ENCODE measurements at places on chromosomes 7 and 10.

DNA sequence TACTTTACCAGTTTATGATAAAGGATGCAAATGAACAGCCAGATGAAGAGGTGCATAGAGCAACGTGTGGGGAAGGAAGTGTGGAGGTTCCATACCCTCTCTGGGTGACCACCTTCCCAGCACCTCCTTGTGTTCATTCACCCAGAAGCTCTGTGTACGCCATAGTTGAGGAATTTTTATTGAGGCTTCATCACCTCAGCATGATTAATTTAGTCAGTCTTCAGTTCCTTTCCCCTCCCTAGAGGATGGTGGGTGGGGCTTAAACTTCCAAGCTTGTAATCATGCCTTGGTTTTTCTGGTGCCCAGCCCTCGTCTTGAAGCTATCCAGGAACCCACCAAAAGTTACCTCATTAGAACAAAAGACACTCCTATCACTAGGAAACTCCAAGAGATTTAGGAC, 162.7 kb downstream of the PLCE1 start:
- DNase-seq = no peak

DNA sequence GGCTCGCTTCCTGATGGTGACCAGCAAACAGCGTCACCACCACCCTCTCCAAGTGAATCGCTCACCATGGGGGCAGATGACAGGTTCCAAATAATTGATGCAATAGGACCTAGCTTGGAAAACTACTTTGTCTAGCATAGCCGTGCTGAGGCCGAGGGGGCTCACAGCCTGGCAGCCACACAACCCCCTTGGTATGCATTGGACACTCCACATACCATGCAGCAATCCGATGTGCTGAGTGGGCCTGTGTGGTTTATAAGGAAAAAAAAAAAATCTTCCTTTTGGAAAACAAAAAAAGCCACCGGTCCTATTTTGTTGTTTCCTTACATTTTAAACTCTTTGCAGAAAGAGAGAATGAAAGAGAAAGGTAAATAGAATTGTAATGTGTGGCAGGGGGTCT, 15.1 kb downstream of the GATA3 start:
- no peak for DNase-seq

DNA sequence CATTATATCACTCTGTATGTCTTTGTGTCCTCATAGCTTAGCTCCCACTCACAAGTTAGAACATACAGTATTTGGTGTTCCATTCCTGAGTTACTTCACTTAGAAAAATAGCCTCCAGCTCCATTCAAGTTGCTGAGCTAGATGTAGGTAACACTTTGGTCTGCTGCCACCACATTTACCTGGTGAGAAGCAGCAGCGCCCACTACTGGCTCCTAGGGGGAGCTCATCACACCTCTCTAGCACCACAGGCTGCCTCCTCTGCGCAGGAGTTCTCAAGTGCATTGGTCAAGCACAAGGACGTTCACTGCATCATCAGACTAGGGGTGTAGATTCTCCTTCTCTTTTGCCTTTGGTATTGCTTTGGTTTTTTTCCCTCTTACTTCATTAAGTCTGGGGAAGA, 530.9 kb upstream of the AUTS2 start:
- DNase-seq = no peak

DNA sequence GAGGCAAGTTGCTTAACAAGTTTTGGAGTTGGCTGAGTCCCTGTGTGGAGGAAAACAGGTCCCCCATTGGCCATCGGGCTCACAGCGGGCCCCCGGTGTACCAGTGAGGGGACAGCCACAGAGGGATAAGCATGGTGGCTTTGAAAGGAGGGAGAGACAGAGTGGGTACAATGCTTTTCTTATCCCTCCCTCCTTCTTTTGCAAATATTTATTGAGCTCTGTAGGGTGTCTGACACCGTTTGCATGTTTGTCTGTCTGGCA, 2.8 kb downstream of the HTRA1 start:
- DNase-seq = no peak

GRCh38 chr7:31410265-31410664, 69.7 kb upstream of the NEUROD6 start:
- DNase-seq = no peak

DNA sequence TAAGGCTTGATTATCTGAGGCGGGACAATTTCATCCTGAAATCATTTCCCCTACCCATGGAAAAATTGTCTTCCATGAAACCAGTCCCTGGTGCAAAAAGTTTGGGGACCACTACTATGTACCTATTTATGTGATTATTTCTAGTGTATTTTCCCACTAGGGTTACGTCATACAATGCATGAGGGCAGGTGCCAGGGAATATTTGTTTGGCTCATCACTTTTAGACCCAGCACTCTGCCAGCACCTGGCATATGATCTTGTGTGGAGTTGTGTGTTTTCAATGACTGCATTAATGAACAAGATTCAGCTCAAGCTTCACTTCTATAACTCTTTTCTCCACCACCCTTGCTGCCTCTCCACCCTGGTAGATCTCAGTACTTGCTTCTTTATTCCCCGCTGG, 73.3 kb upstream of the TNKS2 start:
- no peak for DNase-seq

DNA sequence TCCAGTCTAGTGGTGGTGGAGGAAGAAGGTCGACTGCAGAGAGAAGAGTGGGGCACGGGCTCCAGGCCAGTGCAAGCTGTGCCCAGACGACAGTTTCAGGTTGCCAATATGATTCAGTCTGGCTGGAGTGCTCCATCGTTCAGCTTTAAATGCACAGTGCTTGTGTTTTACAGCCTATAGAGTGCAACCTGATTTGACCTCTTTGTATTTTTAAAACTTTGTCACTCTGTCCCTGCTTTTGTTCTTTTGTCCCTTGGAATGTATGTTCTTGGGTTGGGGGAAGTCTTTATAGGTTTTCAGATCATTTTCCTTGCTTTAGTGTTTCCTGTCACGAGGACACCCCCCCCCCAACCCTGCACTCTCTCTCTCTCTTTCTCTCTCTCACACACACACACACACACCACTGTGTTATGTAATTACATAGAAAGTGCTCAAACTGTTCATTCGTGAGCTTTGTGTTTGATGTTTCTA, 198.0 kb downstream of the CAMK1D start:
- no peak for DNase-seq

- no peak for DNase-seq
Measured at GRCh38 chr10:53406532-53406931, 633.9 kb upstream of the MBL2 start.

DNA sequence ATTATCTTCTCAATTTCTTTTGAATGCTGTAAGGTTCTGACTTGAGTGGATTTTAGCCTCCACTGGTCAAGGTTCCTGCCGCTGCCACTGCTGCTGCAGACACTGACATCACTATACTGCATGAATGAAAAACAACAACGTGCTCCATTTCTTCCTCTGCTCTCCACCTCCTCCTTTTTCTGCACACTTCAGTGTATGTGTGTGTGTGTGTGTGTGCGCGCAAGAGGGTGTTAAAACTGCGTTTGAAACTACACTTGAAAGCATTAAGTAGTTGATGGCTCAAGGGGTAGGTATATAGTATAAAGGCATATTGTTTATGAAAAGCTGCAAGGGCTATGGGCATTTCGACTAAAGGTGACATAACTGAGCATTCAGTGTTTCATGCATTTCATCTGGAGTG, 3.5 kb downstream of the GLCCI1 start:
- DNase-seq = no peak

DNA sequence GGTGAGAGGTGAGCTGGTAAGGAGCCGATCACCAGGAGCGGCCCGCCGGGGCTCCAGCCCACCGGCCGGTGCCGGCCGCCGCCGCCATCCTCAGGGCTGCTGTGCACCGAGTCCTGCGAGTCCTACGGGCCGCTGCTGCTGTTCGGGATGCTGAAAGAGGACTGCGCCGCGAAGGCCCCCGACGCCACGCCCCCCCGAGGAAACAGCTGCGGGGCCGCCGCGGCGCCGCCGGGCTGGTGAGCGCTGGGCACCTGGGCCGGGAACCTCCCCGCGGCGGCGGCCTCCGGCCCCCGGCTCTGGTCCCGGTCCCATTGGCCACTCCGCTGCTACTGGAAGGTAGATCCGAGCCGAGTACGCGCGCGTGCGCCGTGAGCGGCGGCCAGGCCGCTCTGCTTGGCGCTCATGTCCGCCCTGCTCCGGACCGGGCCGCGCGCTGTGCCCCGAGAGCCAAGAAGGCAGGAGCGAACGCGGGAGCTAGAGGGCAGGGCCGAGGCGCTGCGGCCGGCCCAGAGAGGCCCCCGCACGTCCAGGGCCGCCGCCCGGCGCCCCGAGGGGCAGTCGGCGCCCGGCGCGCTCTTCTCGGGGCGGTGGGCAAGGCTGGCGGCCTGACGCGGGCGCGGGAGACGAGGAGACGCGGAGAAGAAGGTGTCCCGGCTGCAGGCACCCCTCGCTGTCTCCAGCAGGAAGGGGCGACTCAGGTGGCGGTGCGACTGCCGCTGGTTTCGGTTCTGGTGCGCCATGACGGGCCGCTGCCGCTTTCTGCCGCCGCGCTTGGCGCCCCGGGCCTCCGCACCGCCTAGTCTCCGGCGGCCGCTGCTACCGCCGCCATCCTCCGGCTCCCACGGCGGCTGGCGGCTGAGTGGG, 121.3 kb upstream of the WIPF3 start:
- peak; percentile 34 for DNase-seq

GRCh38 chr10:93113042-93113441, 39.3 kb downstream of the CYP26A1 start:
- DNase-seq = no peak

GRCh38 chr7:112898432-112899290, 108.5 kb upstream of the TMEM168 start:
- no peak for DNase-seq

DNA sequence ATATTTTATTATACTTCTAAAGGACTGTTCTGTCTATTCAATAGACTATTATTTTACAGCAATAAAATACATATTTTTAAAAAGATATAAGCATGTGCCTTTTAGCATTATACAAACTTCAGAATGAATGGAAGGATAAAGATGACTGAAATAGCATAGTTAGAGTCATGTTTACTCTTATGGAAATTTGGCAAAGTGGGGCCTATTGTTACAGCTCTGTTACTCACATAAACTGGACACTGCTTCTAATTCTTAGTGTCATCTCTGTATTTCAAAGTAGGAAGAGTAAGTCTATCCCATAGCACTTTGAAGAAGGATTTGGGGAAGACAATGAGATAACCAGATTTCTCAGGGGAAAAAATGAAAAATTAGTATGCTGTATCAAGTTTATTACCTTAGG, 168.2 kb downstream of the SKAP2 start:
- DNase-seq = no peak
